Mesothelial cell of epicardium (in vitro differentiated cells): ENCODE measurements at places on chromosomes 13 and 19.
A peak's percentile ranks its signal among the peaks of the same experiment; 100 is the strongest.

DNA sequence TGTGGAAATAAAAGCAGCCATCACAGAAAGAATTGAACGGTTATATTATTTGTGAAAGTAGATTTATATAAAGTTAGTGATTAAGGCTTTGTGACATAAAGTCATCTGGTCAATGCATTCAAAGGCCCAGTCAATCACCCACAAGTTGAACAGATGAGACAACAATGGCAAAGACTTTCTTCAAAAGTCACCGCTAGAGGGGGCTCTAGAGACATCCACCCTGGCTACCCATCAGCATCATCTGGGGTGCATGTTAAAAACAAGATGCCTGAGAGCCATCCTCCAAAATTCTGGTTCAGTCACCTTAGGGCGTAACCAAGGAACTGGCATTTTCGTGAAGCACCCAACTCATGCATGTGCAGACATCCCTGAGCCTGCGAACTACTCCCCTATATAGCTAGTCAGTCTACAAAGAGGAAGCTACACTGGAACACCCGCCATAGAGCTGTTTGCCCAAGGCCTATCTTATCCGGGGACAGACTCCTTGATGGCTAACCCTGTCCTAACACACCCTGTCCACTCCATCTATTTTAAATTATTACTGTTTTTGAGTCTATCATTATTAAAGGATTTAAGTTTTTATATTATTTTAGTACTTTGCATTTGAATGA is 970.5 kb downstream of the UQCRFS1 start:
- no peaks in the 10 kb centered on the region for H3K36me3 ChIP-seq
- H3K4me3 ChIP-seq: no peak overlapping the region
- H3K27ac ChIP-seq: no peak overlapping the region
- H3K27me3 ChIP-seq: peaks cover 2% of the 10 kb centered on the region
- H3K4me1 ChIP-seq: no peaks in the 10 kb centered on the region
- no peak for DNase-seq

DNA sequence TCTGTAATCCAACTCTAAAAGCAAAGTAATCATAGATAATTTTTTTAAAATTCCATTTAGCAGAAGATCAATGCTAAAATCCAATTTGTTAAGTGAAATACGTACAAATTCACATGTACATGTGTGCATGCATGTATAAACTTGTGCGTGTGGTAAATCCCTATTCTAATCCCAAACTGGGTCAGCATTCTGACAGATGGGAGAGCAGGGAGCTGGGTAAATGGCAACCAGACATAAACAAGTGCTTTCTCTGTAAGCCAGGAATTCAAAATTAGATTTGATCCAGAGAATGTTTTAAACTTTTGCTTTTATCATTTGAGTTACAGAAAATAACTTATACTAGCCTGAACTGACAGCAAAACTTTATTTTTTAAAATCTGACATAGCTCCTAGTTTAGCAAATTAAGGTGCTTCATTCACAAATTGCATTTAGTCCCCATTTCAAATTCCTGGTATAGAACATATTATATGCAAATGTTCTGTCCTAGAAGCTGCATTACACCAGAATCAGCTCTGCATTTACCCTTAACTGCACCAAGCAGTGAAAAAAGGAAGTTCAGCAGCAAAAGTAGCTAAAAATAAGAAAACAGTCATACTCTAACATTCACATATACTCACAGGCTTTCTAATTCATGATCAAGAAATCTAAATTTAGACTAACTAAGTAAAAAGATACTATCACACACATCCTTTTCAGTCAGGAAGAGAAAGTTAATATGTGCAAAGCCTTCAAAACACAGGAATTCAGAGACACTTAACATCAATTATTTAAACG is 32.6 kb downstream of the UBL3 start:
- H3K27me3 ChIP-seq: no peaks in the 10 kb centered on the region
- DNase-seq: no peak
- peaks cover 25% of the 10 kb centered on the region for H3K4me1 ChIP-seq
- peaks cover 2% of the 10 kb centered on the region for H3K36me3 ChIP-seq

- no peak overlapping the region for H3K27ac ChIP-seq
- DNase-seq: no peak
- H3K4me3 ChIP-seq: no peak overlapping the region
- no peaks in the 10 kb centered on the region for H3K36me3 ChIP-seq
- H3K4me1 ChIP-seq: peaks cover 11% of the 10 kb centered on the region
Measured at GRCh38 chr19:33781996-33782395, 14.7 kb upstream of the KCTD15 start.

GRCh38 chr13:45295536-45295935 is 45.4 kb downstream of the TPT1 start:
- no peaks in the 10 kb centered on the region for H3K27me3 ChIP-seq
- no peaks in the 10 kb centered on the region for H3K36me3 ChIP-seq
- no peak overlapping the region for H3K27ac ChIP-seq
- H3K4me3 ChIP-seq: no peak overlapping the region

DNA sequence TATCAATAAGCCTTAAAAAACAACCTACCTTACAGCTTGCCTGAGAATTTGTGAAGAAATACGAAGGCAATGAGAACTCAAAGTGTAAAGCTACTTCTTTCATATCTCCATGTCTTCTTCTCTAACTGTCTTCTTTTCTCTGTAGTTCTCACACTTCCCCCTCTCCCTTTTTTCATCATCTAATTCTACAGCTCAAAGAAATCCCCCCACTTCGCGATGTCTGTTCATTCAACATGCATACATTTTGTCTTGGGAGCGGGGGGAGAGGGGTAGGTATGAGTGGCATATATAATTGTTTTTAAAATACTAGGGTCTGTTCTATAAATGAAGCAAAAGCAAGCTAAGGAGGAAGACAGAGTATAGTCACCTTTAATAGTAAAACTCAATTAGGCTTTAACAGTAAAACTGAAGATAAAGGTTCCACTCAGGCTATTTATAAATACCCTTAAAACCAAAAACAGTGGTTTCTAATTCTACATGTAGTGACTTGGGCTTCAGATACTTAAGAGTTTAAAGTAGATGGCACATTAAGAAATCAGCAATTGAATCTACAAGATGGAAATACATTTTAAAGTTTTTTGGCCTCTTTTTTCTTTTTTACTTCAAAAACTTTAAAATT is 106.9 kb downstream of the KLF12 start:
- DNase-seq: no peak
- peaks cover 7% of the 10 kb centered on the region for H3K36me3 ChIP-seq
- H3K27me3 ChIP-seq: no peaks in the 10 kb centered on the region

DNA sequence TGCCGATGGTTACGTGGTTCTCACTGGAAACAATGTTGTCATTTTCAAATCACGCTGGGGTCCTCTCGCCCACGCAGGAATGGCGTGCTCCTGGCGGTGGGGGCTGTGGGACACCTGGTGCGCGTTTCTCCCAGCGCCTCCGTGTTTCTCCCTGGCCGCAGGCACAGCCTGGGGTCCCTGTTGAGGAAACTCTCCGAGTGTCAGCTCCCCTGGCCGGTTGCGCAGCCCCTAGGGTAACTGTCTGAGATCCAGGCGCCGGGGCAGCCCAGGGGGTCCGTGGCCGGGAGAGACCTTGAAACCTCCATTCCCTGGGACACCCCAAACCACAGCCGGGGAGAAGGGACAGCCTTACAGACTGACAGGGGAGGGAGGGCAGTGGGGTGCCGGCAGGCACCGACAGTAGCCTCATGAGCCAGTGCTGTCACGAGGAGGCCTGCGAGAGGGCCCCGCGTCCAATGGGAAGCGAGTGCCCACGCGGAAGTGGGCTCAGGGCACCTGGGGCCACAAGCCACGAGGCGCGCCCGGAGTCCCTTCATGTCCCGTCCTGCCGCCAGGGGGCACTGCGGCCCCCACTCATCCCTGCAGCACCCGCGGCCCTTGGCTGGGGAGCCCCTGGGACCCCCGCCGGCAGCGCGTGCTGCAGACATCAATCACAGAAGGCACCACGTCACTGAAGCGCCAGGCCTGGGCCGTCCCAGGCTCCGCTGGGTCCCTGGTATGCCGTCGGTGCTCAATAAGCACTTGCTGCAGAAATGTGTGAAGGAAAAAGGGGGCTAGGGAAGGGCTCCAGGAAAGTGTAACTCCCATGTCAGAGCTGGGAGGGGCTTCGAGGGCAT is 9.5 kb downstream of the ADAMTSL5 start:
- peaks cover 41% of the 10 kb centered on the region for H3K27me3 ChIP-seq
- peaks cover 12% of the 10 kb centered on the region for H3K4me1 ChIP-seq
- H3K36me3 ChIP-seq: no peaks in the 10 kb centered on the region

DNA sequence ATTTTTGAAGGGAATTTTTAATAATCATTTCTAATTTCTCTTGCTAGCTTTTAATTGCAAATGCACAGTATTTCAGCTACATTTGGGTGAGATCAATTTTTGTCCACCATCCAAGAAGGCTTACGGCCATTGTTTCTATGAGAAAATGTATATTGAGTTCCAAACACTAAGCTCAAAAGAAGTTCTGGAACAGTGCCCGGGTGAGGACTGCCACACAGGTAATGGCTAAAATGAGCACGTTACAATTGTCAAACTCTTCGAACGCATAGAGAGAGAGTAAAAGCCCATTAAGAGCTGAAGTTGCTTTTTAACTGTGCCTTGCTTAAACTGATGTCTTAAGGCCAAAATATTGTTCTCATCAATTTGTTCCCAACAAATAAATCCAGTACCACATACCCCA is 755.0 kb downstream of the DIAPH3 start:
- no peak overlapping the region for H3K4me3 ChIP-seq
- peaks cover 9% of the 10 kb centered on the region for H3K4me1 ChIP-seq
- no peak overlapping the region for H3K27ac ChIP-seq
- H3K36me3 ChIP-seq: peaks cover 11% of the 10 kb centered on the region

DNA sequence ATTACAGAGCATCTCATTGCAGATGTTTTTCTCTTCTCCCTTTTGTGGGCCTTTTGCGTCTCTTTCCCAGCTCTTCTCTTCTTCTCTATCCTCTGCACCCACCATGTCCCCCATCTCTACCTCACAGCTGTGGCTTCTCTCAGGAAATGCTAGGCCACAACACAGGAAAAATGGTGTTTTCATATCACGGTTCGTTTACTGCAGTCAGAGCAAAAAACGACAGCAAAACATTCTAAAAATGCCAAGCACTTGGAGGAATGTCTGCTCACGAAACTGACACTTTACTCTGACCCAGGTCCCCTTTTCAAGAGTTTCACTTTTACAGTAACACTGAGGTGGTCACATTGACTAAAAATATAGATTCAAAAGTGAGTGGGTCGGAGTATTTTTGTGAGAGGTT is 152.2 kb downstream of the DCT start:
- DNase-seq: no peak
- no peaks in the 10 kb centered on the region for H3K27me3 ChIP-seq
- no peak overlapping the region for H3K4me3 ChIP-seq
- H3K36me3 ChIP-seq: no peaks in the 10 kb centered on the region

- H3K27me3 ChIP-seq: no peaks in the 10 kb centered on the region
- peaks cover 5% of the 10 kb centered on the region for H3K36me3 ChIP-seq
- H3K4me1 ChIP-seq: peaks cover 22% of the 10 kb centered on the region
- H3K4me3 ChIP-seq: no peak overlapping the region
- no peak for DNase-seq
Measured at GRCh38 chr13:44932171-44932849, 57.0 kb downstream of the NUFIP1 start.

- DNase-seq: no peak
- no peaks in the 10 kb centered on the region for H3K27me3 ChIP-seq
- H3K4me1 ChIP-seq: no peaks in the 10 kb centered on the region
- peaks cover 21% of the 10 kb centered on the region for H3K36me3 ChIP-seq
- peak overlapping the region; percentile 30 for H3K27ac ChIP-seq
Measured at GRCh38 chr19:15265850-15266248, 33.6 kb upstream of the EPHX3 start.

DNA sequence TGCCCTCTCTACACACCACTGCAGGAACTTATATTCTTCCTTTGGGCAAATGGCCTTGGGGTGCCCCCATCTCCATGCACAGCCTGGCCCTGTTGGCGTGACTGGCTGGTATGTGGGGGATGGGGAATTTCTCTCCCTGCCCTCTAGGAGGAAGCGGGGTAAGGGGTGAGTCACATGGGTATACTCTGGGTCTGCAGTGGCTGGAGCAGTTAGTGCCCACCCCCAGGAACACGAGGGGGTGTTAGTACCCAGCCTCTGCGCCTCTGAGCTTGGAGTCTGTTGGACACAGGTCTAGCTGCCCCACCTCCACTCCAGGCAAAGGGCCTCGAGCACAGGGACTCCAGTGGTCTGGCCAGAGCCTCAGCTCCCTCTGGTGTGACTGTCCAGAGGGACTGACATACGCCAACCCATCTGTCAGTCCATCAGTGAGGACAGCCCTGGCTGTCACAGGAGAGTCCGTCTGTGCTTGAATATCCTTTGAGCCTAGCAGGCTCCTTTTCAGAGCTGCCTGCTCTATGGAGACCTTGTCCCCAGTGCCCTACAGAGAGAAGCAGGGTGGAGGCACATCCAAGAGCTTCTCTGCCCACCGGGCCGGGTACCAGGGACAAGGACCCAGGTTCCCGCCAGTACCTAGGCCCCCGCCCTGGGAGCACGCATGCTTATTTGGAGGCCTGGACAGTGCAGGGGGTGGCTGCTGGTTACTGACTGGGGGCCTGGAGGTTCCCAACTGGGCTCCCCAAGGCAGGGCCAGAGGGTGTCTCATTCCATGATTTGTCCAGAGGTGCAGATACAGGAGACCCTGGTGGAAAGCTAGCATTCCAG is 66.6 kb downstream of the CHST8 start:
- no peaks in the 10 kb centered on the region for H3K36me3 ChIP-seq
- H3K27me3 ChIP-seq: peaks cover 36% of the 10 kb centered on the region
- H3K4me3 ChIP-seq: no peak overlapping the region
- H3K27ac ChIP-seq: no peak overlapping the region
- DNase-seq: no peak

GRCh38 chr19:35495107-35496064 is 5.1 kb upstream of the KRTDAP start:
- no peak overlapping the region for H3K27ac ChIP-seq
- peak; percentile 50 for DNase-seq
- peak overlapping the region; percentile 37 for H3K4me3 ChIP-seq
- peaks cover 8% of the 10 kb centered on the region for H3K36me3 ChIP-seq
- peaks cover 5% of the 10 kb centered on the region for H3K4me1 ChIP-seq
- H3K27me3 ChIP-seq: peaks cover 13% of the 10 kb centered on the region

DNA sequence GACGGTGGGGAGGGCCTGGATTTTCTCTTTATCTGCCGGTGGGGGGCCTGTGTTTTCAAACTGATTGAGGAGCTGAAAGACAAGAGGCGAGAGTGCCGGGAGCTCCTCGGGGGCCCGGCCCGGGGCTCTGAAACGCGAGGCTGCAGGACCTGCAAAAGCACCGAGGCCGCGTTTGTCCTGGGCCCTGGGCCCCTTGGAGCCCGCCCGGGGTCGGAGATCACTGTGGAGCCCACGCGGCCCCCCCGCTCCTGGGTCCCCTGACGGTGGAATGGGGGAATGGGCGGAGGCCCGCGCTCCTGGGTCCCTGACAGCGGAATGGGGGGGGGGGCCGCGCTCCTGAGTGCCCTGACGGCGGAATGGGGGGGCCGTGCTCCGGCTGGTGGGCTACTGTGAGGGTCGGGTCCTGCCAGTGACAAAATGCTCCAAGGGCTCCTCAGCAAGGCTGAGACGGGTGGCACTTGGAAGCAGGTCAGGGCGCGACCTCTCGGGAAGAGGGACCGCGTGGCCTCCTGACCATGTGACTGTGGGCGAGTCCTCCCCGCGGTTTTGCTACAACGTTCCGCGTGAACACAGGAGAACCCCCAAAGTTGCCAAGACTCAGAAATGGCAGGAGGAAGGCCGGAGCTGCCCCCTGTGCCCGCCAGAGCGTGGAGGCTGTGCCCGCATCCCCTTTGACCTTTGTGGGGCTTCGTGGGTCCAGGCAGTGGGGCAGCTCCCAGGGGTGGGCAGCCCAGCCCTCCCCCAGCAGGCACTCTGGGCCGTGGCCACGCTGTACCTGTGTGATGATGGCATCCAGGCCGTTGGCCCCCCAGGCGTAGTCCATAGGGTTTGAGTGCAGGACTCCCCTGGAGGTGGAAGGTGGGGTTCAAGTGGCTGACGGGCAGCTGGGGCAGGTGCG is 9.5 kb downstream of the FGF22 start:
- no peak overlapping the region for H3K4me3 ChIP-seq
- no peaks in the 10 kb centered on the region for H3K4me1 ChIP-seq
- DNase-seq: no peak
- H3K27ac ChIP-seq: no peak overlapping the region
- H3K27me3 ChIP-seq: no peaks in the 10 kb centered on the region
